ENCODE measurements at places on chromosomes 3 and 15.

GRCh38 chr3:115578331-115578730, 45.0 kb upstream of the GAP43 start:
- DNase-seq: no peak

- DNase-seq: no peak
Observed at GRCh38 chr3:194554473-194555123, 67.8 kb upstream of the ATP13A3 start.

DNA sequence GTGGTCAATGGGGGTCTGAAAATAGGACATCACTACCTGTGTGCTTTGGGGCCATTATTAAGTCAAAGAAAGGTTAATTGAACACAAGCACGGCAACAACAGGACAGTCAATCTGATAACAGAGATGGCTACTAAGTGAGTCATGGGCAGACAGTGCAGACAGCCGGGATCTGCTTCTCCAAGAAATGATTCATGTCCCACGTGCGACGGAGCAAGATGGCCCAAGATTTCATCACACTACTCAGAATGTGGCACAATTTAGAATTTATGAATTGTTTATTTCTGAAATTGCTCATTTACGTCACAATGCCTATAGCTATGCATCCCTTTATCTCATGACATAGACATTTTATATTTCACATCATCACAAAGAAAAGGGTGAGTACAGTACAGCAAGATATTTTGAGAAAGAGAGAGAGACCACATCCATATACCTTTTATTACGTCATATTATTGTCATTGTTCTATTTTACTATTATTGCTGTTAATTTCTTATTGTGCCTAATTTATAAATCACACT, 770.6 kb upstream of the NR2F2 start:
- no peak for DNase-seq

DNA sequence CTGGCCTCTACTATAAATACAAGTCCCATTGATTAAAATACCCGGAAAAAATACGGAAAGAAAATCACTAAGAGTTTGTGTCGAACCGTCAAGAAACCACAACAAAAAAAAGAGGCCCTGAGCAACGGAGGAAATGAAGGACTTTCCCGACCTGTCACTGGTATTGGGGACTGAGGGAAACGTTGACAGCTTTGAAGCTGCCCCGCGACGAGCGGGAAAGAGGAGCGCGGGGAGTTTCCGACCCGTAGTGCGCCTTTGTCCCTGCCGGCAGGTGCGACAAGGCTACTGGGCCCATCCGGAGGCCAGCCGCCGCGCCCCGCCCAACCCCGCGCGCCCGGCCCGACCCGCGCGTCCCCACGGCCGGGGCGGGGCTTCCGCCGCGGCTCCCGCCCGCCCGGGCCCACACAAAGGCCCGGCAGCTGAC, 416 bp downstream of the PBRM1 start:
- DNase-seq: no peak

DNA sequence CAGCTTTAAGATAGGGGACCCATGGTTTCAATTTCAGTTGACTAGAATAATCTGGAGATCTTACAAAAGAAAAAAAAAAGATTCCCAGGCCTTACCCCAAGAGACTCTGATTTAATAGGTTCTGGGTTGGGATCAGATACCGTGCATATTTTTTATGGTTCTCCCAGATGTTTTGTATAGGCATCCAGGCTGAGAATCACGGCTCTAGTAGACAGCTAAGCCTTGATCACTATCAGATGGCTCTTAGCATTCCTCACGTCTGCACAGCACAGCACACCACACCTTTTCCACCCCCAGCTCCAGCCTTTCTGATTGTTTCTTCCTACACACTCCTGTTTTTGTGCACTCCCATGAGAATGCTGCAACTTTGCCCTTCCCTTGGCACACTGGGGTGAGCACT, 40.8 kb downstream of the TMEM45A start:
- DNase-seq: no peak

GRCh38 chr3:37330466-37330865, 156.1 kb upstream of the LRRFIP2 start:
- no peak for DNase-seq

DNA sequence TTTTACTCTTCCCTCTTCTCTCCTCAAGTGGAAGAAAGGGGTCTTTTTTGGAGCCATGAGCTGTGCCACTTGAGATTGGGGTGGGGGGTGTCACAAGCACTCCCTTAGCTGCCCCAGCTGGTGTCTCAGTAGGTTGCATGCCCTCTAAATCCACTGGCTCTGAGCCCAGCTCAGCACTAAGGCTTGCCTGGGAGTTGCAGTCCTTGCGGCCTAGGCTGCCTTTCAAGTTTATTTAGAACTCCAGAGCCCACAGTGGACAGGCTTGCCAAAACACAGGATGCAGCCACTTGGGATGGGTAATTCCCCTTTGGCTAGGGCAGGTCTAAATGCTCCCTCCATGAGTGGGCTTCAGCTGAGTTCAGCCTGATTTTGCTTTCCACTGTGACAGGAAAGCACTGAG, 24.7 kb downstream of the C3orf20 start:
- peak; percentile 37 for DNase-seq

- DNase-seq: no peak
Observed at GRCh38 chr15:80418892-80419537, 14.8 kb downstream of the ARNT2 start.

DNA sequence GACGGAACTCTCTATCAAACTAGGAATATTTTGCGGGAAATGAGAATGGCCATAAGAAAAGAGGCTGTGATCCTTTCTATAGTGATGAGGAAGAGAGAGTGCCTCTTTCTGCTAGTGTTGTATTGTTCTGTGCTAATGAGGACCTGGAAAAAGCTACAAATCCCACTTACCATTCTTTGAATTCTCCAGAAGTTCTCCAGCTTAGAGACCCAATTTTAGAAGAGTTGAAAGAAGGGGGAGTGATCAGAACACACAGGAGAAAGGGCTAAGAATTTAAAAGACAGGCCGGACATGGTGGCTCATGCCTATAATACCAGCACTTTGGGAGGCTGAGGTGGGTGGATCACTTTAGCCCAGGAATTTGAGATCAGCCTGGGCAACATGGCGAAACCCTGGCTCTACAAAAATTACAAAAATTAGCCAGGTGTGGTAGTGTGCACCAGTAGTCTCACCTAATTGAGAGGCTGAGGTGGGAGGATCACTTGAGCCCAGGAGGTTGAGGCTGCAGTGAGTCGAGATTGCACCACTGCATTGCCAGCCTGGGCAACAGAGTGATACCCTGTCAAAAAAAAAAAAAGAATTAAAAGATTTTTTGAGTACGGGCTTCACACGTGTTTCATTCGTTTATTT, 126.9 kb downstream of the IQCH start:
- DNase-seq: no peak

- no peak for DNase-seq
Observed at GRCh38 chr3:160205606-160206005, 19.6 kb upstream of the C3orf80 start.

GRCh38 chr3:103048068-103048722, 613.4 kb downstream of the ZPLD1 start:
- no peak for DNase-seq

DNA sequence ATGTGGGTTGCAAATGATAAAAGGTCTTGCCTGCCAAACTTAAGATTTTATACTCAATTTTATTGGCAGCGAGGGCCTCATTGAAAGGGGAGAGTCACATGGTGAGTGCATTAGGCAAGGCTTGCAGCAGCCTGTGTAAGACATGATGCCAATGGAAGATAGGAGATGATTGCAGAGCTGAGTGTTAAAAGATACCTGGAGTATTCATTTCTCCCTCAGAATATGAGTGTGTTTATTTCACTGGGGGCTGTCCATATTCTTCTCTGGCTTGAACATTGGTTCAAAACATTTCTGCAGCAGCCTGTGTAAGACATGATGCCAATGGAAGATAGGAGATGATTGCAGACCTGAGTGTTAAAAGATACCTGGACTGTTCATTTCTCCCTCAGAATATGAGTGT, 165.2 kb upstream of the NUDT16 start:
- no peak for DNase-seq

- no peak for DNase-seq
Observed at GRCh38 chr3:126671521-126671920, 16.6 kb upstream of the TXNRD3 start.

DNA sequence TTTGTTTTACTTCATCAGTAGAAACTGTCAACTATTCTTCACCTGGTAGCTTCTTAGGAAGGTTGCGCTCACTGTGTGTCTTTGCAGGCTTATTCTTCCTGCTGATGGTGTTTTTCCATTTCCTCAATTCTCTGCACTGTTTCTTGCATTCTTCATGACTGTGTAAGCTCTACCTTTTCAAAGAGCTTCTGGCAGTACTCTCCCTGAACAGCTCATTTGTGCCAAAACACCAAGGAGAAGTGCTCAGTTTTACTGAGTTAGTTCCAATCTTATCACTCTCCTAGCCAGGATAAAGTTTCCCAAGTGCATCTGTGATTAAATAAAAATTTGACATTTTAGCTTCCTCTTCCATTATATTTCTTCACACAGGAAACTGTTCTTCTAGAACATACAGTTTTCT, 339.8 kb downstream of the EPHA3 start:
- DNase-seq: no peak

DNA sequence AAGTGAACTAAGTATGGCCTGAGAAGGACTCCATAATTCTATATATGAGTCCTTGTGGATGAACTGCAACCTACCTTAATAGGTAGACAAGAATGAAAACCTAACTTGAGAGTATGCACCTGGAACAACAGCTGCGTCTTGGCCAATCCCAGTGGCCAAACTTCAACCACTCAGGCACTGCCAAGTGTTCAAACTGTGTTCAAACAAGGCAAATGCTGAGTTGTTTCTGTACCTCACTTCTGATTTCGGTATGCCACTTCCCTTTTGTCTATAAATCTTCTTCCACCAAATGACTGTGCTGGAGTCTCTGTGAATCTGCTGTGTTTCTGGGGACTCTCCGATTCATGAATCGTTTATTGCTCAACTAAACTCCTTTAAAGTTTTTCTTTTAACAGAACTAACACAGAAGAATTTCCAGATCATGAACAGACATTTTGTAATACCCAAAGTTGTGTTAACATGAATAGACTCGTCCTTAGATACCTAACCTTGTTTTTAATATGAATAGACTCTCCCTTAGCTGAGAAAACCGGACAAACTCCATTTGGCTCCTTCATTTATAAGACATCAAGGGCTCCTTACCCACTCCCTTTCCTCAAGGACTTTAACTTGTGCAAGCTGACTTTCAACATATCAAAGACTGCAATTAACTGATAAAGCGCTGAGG, 4.1 kb downstream of the ZNF717 start:
- no peak for DNase-seq

GRCh38 chr15:58146211-58146610, 8.0 kb downstream of the AQP9 start:
- no peak for DNase-seq

DNA sequence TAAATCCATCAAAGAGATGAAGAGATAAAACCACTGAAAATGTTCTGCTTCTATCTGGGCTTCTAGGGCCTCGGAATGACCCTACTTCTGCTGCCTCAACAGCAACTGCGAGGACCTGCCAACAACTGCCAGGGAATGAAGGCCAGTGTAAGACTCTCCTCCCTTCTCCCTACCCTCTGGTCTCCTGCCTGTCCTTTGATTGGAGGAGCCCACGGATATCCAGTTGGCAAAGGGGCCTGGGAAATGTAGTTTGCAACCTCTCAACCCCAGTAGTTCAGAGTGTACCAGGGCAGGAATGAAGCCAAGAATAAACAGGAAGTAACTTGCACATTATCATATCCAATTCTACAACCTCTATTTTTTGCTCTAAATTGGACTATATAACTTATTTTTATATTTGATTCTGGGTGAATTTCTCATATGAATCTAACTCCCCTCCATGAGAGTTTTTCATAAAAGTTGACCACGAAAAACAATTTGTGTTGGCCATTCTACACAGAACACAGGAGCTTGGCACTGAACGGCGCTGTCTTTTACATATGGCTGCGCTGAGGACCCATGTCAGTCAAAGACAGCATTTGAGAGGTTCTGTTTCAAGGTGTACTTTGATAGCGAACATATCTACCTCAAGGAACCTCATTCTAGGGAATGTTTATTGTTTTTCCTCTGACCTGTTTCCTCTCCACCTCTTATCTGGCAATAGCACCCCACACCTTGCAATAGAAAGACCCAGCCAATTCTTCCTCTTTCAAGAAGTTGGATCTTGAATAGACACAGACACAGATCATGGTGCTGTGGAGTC, 91.1 kb upstream of the RNF7 start:
- peak; percentile 36 for DNase-seq

GRCh38 chr3:172103724-172104123, 64.3 kb downstream of the FNDC3B start:
- DNase-seq: no peak

- no peak for DNase-seq
Observed at GRCh38 chr15:74780523-74781430, 1.1 kb upstream of the CSK start.

Data from femur (tissue), 1 donor.